ENCODE measurements at places on chromosomes 13 and 19. TPM values are rescaled to one million over a fixed set of nuclear protein-coding genes. Genes with fewer than 3 reads are reported as not detected.
A peak's percentile ranks its signal among the peaks of the same experiment; 100 is the strongest.

Gene RASAL3
- 1.1 TPM for polyA plus RNA-seq

Gene MISP
- polyA plus RNA-seq: 7.0 TPM

Gene AMH
- 3.2 TPM for polyA plus RNA-seq

Gene ACP5
- polyA plus RNA-seq: 10.0 TPM

Gene CYP4F3
- 1.4 TPM for polyA plus RNA-seq

Gene RASL11A
- 26.3 TPM for polyA plus RNA-seq

Gene PDE4C
- polyA plus RNA-seq: 0.75 TPM

Gene LIN37
- 8.8 TPM for polyA plus RNA-seq

Gene ZNF558
- 49.0 TPM for polyA plus RNA-seq

Gene METTL21C
- polyA plus RNA-seq: not detected

Gene NCAN
- polyA plus RNA-seq: 0.05 TPM

GRCh38 chr19:17680230-17680722, 7.9 kb downstream of the UNC13A start:
- no peak for DNase-seq

- no peak for DNase-seq
These were observed 4.2 kb upstream of the PLAUR start for GRCh38 chr19:43674183-43674582.

DNA sequence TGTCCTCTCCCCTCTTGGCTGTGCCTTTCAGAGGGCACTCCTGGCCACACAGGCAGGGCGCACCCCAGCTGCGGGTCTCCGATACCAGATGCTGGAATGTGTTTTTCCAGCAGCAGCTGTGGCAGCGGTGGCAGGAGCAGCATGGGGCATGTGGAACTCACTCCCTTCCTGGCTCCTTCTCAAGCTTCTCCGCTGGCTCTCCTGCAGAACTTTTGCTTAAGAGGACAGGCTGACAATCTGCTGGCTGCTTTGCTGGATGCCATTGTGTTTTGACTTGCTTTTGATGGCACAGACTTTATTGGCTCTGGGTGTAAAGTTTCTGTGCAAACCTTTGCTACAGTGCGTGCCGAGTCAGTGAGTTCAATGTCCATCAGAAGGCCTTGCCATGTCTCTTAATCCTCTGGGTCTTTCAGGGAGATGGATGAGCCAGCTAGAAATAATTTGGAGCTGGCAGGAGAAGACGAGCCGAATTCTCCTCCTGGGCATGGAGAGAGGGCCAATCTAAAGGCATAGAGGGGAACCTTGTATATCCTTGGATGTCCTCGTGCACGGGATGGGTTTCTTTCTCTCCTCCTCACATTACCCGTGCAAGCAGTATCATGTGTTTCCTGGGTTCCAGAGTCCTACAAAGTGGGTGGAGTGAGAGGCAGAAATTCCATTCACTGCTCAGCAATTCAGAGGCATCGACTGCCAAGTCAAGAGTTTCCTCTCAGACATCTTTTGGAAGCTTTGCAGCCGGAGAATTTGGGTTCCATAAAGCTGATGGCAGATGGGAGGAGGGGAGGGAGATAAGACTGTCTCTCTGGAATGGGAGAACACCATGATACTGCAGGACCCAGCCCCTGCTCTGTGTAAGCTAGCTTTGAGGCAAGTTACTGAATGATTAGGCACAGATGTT, 231.2 kb downstream of the FGF9 start:
- no peak for DNase-seq

GRCh38 chr13:110340812-110341444, 33.8 kb downstream of the COL4A2 start:
- no peak for DNase-seq

DNA sequence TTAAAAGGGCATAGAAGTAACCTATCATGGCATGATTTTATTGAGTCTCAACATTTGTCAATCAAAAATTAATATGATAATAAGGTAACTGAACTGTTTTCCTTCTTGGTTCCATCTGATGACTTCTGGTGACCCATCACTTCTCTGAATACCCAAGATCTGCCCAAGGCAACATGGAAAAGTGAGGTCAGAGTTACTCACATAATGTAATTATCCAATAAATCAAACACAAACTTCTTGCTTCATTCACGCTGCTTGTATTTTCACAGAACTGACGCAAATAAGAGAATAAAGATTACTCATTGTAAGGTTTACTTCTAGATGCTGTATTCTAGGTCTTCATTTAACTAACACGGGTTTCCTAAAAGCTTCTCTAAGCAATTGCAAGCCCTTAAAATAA, 361.6 kb downstream of the RBM26 start:
- no peak for DNase-seq

GRCh38 chr13:51237386-51237785, 15.2 kb downstream of the FAM124A start:
- no peak for DNase-seq

DNA sequence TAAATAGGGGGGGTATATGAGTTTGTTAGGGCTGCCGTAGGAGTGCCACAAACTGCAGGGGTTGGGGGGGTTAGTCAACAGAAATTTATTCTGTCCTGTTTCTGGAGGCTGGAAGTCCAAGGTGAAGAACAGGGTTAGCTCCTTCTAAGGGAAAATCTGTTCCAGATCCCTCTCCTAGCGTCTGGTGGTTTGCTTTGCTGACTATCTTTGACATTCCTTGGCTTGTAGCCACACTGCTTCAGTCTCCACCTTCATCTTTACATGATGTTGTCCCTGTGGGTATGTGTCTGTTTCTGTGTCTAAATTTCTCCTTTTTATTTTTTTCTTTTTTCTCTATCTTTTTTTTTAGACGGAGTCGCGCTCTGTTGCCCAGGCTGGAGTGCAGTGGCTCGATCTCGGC, 8.1 kb upstream of the ICAM1 start:
- no peak for DNase-seq

DNA sequence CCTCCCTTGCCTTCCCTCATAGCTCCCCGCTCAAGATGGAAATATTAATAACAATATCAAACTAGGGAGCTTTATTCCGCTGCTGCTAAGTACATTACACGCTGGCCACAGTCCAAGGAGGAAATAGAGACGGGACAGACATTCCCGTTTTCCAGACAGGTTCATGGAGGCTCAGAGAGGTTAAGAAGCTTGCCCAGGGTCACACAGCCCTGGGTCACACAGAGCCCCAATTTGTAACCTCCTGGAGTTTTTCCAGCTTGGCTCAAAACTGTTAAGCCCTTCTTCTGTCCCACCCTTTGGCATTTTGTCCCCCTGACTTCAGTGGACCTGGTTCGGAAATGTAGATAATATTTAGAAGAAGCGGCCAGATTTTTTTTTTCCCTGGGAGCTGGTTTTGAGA, 2.0 kb downstream of the BICRA start:
- DNase-seq: no peak

GRCh38 chr19:5086725-5087439, 118.0 kb downstream of the KDM4B start:
- DNase-seq: peak; percentile 45

DNA sequence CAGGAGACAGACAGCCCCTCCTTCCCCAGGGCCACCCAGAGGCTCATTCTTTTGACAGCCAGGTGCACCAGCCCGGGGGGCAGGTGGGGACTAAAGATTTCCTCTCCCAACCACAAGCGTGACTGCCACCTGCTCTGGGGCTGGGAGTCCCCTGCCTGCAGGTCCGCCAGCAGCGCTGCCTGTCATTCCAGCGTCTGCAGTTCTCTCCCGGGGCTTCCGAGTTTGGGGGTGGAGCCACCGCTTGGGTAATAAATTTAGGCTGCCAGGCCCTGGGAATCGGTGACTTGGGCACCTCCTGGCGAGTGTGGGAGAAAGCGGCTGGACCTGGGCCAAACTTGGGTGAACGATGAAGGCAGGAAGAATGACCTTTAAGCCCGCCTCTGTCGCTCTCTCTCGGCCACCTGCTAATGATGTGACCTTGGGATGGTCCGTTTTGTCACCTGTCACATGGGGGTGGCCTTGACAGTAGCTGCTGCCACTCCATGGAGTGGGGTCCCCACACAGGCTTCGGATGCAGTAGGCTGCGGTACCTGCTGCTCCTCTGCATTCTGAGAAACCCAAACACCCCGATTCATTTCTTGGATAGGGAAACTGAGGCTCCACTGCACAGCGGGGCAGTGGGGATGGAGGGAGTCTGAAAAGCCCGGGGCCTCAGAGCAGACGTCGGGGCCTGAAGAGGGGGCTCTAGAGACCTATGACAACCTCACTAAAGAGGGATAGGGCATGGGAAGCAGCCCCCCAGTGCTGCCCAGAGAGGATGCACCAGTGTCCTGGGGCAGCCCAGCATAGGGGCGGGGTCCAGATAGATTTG, 12.8 kb downstream of the FUT6 start:
- DNase-seq: peak; percentile 82

GRCh38 chr19:50537769-50538230, 24.1 kb upstream of the ASPDH start:
- DNase-seq: peak; percentile 62

DNA sequence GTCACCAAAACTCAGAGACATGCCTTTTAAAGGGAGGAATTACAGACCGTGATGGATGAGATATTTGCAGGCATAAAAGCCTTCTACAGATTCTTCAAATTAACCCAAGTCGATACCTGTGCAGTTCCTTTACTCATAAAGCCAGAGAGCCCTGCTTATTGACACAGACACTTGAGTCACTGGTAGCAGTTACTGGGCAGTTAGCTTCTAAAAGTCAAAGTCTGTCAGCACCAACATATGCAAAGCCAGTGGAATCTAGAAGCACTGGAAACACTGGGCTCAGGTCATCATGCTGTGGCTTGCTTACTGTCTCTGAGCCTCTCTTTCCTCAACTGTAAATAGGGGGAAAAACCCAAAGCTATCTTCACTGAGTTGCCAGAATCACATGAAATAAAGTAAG, 25.7 kb upstream of the LRCH1 start:
- DNase-seq: no peak

DNA sequence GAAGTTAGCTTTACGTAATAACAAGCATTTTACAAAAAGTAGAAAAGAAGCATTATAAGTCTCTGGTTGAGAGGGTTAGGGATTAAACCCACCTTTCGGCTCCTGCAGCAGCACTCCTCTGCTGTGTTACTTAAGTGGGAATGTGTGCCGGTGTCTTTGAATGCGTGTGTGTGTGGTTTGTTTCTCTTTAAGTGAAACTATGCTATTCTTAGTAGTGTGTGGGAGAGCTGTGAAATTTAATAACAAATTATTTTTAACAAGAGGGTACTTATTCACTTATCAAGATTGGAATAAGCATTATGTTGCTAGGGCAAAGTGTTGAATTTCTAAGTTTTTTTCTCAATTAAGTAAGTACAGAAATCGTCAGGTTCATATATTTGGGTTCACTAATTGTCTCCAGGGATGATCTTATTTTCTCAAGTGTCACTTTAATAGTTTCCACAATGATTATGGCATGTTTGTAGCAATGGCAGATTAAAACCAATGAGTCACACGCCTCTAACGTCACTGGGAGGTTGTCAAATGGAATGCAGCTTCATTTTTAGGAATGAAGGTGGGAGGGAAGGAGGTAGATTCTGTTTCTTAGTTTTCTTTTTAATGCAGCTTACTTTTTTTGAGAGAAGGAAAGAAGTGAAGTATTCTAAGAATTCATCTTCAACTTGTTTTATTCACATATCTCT, 151.3 kb downstream of the LMO7 start:
- no peak for DNase-seq

DNA sequence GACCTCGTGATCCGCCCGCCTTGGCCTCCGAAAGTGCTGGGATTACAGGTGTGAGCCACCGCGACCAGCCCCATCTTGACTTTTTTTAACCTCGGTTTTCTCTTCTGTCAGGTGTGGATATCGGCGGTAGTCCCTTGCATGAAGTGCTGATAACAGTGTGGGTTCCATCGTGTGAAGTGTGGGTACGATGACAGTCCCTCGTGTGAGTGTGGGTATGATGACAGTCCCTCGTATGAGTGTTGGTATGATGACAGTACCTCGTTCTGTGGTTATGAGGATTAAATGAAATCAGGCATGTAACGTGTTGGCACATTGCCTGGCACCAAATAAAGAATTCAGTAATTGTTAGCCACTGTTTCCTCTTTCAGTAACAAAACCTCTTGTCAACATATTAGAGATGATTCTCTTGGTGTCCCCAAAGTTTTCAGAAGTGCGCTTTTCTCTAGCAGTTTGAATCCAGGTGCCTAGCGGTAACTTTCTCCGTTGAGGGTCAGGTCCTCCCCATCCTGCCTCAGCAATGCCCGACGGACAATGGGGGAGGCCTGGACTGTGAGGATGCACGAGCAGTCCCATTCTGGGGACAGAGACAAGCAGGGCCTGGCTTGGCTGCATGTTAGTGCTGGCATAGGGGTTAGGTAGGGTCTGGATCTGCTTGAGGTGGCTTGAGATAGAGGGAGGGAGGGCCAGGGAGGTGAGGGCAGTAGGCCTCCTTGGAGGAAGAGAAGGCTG, 15.3 kb downstream of the GATAD2A start:
- no peak for DNase-seq

DNA sequence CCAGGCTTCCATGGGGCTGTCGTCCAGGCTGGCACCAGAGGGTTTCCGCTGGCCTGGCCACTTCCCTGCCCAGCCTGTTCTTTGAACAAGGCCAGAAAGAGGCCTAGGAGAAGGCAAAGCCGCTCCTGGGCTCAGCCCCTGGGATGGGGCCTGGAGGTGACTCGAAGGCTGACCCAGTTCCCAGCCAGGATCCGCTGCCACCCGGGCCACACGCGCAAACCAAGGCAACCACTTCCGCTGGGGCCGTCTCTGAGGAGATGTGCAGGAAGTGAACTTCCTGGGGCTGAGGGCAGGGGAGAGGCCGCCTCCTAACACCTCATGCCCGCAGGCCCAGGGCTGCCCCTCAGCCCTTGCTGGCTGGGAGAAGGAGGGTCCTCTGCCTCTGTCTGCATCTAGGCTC, 15.2 kb downstream of the PLEKHF1 start:
- DNase-seq: no peak

DNA sequence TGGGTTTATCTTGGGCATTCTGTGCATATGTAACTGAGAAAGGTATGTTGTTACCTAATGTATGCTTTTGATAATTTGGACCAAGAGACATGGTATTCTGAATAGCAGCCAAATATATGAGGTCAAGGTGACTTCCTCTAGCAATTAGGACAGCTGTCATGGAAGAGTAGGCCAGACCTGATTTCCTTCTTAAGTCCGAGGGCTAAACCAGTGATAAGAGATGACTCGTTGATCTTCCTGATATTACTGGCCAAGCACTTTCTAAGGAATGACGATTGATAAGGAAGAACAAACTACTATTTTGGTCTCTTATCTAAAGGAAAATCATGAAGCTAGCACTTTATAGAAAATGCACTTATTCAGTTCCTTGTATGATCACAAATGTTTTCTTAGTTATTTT, 42.7 kb downstream of the ARHGAP35 start:
- DNase-seq: no peak

GRCh38 chr13:77338961-77339401, 12.1 kb upstream of the MYCBP2 start:
- no peak for DNase-seq

Data from left kidney (tissue), 8 donors.